Stimulated activated CD8-positive, alpha-beta memory T cell treated with anti-CD3 and anti-CD28 coated beads, Interleukin-15, amount 100 ng/mL, for 24 hours (primary cell): ENCODE measurements at places on chromosomes 3 and 15.

DNA sequence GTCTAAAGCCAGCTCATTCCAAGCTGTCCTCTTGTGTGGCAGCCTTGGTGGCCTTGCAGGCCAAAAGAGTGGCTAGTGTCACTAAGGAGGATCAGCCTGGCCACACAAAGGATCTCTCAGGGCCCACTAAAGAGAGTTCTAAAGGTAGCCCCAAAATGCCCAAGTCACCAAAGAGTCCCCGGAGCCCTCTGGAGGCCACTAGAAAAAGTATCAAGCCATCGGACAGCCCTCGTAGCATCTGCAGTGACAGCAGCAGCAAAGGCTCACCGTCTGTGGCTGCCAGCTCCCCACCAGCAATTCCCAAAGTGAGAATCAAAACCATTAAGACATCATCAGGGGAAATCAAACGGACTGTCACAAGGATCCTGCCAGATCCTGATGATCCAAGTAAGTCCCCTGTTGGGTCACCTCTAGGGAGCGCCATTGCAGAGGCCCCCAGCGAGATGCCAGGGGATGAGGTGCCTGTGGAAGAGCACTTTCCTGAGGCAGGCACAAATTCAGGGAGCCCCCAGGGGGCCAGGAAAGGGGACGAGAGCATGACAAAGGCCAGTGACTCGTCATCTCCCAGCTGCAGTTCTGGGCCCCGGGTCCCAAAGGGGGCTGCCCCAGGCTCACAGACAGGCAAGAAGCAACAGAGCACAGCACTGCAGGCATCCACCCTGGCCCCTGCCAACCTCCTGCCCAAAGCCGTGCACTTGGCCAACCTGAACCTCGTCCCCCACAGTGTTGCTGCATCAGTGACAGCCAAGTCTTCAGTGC is 33.5 kb upstream of the ALPK3 start:
- DNase-seq: no peak

DNA sequence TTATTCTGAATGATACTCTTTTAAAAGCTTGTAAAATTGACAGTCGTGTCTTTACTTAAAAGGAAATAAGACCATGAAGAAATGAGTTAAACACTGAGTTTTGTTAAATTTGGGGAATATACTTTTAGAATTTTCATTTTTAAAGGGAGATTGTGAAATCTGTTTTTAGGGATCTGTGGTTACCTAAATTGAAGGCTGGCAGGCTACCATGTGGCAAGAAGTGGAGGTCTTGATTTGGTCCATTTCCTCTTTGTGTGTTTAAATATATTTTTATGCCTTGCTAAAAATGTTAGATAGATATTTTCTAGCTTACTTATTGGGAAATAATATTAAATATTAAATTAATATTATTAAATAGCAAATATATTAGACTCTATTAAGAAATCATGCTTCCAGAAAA is 36.6 kb upstream of the SLC22A13 start:
- no peak for DNase-seq

DNA sequence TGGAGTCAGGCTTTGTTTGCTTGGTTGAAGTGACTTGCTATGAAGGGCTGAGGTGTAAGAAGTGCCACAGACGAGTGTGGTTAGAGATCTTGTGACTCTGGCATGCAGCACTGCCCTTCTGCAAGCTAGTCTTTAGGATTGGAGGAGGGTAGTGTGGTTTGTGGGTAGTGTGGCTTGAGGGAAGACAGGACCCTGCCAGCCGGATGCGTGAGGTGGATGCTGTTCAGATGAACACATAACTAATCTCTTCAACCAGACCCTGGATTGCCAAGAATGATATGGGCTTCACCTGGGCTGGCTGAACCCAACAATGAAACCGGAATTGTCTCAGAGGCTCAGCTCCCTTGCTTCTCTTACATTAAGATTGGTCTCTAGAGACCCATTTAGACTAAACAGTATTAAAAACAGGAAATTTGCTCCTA is 32.7 kb downstream of the STARD9 start:
- no peak for DNase-seq

- no peak for DNase-seq
These were observed 90.6 kb downstream of the ATP10A start for GRCh38 chr15:25772500-25772899.

DNA sequence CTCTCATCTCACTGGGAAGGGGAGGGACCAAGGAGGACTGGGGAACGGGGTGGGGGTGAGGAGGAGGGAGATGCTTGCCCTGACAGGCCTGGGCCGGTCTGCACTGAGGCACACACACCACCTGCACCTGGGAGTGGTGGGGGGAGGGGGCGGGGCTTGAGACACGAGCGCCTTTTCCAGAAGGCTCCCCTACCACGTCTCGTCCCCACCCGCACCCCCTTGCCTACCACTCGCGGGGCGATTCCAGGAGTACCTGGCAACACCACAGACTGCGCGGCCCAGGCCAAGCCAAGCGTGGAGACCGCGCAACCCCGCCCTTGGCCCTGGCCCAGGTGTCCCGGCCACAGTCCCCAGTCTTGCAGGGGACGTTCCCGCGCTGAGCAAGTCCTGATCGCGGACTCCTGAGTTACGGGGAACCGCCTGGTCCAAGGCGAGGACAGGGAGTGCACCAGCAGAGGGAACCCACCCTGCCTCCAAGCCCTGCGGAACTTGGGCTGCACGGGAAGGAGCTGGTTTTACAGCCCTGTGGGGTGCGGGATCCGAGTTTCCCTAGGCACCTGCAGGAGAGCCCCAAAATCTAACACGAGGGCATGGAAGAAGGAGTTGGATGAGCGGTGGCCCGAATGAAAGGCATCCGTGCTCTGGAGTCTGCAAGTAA is 68.1 kb upstream of the SH3GL3 start:
- DNase-seq: no peak

GRCh38 chr15:59313641-59314332 is 58.9 kb downstream of the MYO1E start:
- no peak for DNase-seq

- DNase-seq: no peak
These were observed 14.6 kb upstream of the CORO2B start for GRCh38 chr15:68564173-68564572.

DNA sequence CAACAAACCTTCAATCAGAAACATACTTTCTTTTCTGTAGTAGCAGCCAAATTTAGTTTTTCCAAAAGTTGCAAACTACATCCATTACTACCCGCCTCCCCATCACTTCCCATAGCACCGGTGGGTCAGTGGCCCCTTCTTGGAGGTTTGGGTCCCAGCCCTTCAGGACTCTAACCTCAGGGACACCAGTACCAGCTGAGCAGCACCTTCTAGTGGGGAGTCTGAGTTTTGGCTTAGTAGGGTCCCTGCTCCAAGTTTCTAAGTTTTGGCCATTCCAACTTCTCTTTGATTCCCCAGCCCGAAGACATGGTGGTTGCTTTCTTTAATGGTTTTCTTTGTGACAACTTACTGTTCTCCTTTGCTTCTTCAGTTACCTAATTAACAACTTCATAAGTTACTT is 160.6 kb downstream of the ECT2 start:
- DNase-seq: no peak

DNA sequence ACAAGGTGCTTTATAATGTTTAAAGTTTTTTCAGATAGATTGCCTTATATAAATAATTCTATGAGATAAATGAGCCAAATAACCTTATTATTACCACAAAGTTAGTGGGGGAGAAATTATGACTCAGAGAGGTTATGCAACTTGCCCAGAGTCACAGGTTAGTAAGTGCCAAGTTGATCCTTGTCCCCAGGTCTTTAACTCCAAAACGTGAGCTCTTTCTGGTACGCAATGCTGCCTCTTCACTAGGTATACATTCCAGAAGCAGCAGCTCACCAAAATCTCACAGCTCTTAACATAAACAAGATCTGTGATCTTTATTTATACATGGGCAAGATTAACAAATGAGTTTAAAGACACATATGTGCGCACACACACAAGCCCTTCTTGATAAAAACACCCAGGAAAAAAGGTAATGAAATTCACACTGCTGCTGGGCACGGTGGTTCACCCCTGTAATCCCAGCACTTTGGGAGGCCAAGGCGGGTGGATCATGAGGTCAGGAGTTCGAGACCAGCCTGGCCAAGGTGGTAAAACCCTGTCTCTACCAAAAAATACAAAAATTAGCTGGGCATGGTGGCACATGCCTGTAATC is 59.8 kb upstream of the NR2F2 start:
- no peak for DNase-seq

DNA sequence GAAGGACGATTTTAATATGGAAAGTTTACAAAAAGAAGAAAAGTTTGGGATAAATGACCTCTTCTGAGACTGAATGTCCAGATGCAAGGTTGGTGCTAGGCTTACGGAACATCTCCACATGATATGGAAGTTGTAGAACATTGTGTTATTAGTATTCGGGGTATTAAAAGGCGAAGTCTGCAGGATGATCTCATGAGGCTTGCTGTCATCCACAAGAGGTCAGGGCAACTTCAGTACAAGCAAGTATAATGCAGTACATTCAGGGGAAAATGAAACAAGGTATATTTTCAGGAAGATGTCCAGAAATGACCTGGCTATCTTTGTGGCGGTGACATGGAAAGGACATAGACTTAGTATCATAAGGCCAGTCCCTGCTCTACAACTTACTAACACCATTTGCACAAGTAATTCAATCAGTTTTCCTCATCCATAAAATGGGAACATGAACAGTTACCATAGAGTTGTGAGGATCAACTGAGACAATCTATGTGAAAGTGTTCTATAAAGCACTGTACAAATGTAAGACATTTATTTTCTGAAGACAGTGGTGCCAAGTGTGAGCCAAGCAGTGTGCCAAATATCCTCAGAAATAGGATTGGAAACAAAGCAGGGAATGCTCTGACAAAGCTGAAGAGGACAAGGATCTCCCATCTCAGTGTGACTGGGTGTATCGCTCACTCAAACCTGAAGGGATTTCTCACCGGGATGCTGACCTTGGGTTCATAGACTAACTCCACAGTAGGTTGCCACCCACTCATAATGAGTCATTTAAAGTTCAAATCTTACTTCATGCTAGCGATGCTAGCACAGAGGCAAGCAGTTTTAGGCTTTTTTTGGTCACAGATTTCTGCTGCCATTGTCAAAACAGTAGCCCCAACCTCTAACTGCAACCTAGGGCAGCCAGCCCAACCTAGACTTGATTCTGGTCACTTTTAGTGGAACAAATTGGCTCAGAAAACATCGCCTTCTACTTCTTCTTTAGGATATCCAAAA is 118.3 kb downstream of the TIGIT start:
- DNase-seq: no peak

DNA sequence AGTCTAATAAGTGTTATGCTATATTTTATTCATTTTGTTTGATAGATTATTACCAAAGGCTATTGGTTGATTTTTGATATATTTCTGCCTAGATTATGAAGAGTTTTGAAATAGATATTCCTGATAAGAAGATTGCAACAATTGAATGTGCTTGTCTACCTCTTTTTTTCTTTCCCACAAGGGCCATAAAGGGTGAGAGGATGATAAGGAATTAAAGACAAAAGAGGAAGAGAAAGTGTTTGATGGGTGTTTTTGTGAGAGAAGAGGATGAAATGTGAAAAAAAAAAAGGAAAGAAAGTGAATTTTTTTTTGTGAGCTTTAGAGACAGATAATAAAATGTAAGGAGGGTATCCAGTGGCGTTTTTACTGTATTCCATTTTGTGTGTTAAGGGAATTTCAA is 244.4 kb downstream of the CHST2 start:
- DNase-seq: no peak

DNA sequence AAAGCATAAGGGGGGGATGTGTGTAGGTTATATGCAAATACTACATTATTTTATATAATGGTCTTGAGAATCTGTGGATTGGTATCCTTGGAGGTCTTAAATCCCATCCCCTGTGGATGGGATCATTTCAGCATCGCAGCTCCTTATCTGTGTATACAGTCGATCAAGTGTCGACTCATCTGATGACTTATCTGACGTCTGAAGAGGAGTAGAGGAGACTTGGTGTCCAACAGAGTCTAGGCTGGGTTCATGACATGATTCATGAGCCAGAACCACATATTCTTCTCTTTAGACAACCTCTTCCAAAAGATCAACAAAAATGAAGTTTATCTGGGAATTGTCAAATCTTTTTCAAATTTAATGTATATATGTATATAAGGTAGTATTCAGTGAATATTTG is 220.7 kb downstream of the NR2F2 start:
- no peak for DNase-seq

DNA sequence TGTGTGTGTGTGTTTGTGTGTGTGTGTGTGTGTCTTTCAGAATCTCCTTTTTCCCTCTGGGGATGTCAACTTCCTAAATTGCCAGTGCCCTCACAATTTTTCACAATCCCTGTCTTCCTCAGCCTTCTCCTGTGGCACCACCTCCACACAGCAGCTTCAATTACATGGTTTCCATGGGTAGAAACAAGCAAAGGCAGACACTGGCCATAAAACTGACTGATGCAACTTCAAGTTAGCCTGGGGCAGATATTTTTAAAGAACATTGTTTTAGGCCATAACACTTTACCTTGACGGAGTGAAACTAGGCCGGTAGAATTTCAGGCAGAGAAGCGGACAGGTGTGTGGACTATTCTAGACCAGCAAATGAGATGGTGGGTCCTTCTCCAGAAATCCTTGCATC is 405.8 kb upstream of the SUCLG2 start:
- DNase-seq: no peak

DNA sequence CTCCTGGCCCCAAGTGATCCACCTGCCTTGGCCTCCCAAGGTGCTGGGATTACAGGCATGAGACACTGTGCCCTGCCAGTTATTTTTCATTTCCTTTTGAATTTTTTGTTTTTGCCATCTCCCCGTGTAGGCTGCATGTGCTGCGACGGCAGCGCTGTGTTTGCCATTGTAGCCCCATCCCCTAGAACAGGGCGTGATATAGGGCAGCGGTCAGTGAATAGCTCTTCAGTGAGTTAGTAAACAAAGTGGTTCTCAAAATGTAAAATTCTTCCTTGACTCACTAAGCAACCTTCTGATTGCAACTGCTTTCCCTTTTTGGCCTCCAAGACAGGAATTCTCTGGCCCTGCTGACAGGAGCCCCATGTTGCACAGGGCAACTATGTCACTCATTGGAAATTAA is 138.1 kb upstream of the CTDSPL start:
- no peak for DNase-seq

DNA sequence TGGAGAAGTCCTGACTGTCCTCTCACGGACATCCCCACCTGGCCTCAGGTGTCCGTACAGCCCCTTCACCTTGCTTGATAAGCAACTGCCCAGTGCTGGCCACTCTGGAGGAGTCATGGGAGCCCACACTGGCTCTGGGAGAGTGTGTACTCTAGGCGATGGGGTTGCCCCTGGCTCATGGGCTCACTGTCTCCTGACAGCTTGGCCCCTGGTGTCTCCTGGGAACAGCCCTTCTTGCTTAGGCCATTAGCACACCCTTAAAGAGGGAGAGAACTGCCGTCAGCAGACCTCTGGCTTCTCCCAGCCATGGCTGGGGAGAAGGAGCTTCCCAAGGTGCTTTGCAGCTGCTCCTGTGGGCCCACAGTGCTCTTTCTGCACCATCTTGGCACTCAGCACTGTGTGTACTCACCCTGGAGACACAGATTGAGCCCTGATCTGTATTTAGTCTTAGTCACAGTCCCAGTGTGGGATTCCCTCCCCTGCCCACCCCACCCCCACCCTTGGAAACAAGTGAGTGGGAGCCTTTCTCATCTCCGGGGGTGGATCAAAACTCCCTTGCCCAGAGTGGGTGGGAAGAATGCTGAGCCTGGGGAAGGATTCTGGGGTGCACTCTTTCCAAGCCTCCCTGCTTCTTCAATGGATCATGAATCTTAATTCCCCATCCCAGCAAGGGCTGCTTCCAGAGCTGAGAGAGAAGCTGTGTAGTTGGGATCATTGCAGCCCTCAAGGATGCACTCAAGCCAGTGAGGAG is 83.5 kb upstream of the ADPGK start:
- no peak for DNase-seq
